ENCODE measurements at places on chromosomes 2 and 18.

DNA sequence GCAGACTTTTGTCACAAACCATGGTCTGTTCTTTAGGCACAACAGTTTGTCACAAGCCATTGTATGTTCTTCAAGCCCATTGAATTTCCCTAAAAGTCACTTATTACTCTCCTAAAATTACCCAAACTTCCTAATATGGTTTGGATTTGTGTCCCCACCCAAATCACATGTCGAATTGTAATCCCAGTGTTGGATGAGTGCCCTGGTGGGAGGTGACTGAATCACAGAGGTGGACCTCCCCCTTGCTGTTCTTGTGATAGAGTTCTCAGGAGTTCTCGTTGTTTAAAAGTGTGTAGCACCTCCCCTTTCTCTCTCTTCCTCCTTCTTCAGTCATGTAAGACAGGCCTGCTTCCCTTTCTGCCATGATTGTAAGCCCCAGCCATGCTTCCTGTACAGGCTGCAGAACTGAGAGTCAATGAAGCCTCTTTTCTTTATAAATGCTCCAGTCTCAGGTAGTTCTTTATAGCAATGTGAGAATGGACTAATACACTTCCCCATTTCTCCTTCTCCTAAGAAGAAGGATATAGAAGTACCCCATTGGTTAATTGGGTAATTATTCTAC, 11.2 kb upstream of the GYPC start:
- no peak for DNase-seq

GRCh38 chr2:68287580-68288441, 31.9 kb downstream of the CNRIP1 start:
- DNase-seq, result no peak

GRCh38 chr2:201926067-201926466, 107.6 kb upstream of the FZD7 start:
- no peak for DNase-seq

GRCh38 chr2:70084973-70085710, 2.1 kb upstream of the PCBP1 start:
- no peak for DNase-seq

- DNase-seq, result no peak
These were observed 459.5 kb downstream of the DLGAP1 start for GRCh38 chr18:3995476-3996102.

DNA sequence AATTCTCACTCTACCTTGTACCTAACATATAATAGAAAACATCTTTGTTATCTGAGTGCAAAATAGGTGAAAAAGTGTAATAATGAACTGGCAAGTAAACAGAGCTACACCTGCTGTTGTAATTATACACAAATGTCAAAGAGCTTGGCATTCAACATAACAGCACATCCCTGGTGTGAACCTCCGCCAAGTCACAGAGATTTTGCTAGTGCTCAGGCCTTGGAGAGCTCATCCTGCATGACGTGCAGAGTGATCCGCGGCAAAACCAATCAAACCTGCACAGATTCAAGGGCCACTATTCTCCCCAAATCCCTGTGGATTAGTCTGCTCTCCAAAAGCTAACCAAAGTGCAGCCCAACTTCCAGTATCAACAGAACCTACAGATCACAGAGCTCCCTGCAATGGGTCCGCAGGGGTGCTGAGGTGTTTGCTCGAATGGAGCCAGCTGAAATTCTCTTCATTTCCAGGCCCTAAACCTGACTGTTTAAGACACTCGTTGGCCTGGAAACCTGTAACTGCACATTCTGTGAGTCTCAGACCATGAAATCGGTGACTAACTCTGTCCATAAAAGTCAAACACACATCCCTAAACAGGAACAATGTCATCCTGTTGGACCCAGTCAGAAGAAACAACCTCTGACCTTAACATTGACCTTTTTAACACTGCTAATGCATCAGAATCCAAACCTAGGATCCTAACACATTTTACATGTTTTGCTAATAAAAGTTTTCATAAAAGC, 111.8 kb downstream of the EPB41L3 start:
- no peak for DNase-seq

GRCh38 chr2:173355132-173355865, 627 bp downstream of the CDCA7 start:
- DNase-seq, result peak; percentile 75

DNA sequence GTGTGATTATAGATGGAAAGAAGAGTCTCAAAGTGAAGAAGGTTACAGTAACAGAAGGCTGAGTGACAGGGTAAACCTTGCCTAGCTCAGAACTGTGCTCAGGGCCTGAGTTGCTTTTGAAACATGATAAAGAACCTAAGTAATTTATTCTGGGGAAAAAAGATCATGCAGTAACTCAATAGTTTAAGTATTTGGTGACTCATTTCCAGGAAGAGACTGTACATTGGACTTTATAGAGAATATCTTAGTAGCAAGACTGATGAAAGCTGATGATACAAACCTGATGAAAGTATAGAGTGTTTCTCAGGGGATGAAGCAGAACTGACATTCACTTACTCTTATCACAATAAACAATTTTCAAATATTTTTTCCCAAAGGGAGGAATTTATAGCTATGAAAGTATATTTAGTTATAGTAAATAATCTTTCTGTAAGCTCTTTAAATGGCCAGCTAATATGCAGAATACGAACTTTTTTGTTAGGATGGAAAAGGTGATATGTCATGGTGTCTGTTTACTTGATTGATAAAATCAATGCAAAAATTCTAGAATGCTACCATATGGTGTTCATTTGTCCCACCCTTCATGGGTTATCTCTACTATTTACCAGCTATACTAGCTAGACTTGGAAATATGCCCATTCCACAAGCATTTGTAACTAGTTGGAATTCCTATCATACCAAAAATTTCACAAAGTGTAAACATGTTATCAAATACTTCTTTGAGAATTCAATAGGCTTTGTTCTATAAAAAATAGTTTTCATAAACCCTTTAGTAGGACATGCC, 1265.5 kb upstream of the ACVR2A start:
- DNase-seq, result no peak

DNA sequence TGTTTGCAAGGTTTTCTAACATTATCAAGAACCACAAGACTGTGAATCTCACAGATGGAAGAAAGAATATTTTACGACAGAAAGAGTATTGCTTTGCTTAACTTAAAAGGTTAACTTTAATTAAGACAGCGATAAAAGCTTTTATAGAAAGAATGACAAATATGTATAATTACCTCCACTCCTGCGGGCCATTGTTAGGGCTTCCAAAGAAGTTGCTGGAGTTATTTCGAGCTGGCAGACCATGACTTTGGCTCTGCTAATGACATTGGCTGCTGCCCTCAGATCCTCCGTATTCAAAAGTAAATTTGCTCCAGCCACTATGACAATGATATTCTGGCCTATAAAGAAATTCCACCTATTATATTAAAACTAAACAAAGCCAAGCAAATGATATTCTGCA, 47.3 kb downstream of the RBKS start:
- DNase-seq, result no peak

GRCh38 chr18:36867056-36867455, 38.1 kb downstream of the KIAA1328 start:
- no peak for DNase-seq

- DNase-seq, result no peak
These were observed 308.2 kb downstream of the EN1 start for GRCh38 chr2:118539290-118539689.

DNA sequence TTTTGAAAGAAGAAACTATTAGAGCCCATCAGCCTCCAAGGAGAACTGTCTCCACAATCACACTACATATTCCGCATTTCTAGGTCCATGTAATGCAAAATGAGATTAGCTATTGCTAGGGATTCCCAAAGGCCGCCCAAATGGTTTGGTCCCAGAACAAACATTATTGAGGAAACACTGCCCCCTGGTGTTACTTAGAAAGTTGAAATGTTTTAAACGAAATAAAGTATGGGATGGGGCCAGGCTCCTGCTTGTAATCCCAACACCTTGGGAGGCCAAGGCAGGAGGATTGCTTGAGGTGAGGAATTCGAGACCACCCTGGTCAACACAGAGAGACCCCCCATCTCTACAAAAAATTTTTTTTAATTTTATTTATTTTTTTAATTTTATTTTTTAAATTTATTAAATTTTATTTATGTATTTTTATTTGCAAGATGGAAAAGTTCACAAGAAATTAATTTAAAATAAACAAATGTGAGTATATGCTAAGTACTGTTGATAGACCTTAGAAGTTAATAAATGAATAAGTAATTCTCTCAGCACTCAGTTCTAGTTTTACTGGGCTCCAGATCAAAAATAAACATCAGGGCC, 5.5 kb downstream of the NHEJ1 start:
- DNase-seq, result no peak

- no peak for DNase-seq
These were observed 226.4 kb upstream of the ID2 start for GRCh38 chr2:8455236-8456150.

DNA sequence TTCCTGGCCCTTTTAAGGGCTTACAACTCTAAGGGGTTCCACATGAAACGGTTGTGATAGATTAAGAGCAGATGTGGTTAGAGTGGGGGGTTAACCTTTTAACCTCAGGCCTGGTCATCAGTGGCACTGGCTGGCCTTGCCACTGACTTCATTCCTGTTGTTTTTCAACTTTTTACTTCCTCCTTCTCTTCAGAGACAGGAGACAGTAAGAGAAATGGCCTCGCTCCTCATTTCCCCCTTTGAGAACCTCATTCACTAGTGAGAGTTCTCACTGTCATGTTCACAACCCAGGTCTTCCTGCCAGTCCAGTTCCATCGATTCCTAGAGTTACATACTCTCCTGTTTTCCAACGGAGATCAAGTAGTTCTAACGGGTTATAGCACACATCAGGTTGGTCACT, 101.6 kb upstream of the SLC1A4 start:
- DNase-seq, result no peak

- DNase-seq, result no peak
These were observed 352.1 kb downstream of the RND3 start for GRCh38 chr2:150135223-150135883.

DNA sequence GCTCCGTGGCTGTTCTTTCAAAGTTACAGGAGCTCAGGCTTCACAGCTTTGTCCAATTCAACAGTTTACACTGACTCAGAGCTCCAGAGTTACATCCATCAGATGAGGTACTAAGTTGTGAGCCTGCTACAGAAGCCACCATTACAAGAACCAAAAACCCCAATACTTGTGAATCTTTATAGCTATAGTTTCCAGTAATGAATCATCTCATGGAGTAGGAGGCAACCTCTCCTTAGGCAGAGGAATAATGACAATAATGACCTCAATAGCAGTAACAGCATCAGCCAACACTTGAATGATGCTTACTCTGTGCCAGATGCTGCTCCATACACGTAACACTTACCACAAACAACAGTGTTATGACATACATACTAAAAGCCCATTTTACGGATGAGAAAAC, 3.6 kb downstream of the ZC3H8 start:
- no peak for DNase-seq

GRCh38 chr2:54915101-54915500, 135.2 kb downstream of the RTN4 start:
- no peak for DNase-seq

- no peak for DNase-seq
These were observed 13.5 kb downstream of the ESPNL start for GRCh38 chr2:238113611-238114010.

- DNase-seq, result peak; percentile 67
These were observed 845 bp downstream of the EML4 start for GRCh38 chr2:42169874-42170521.

DNA sequence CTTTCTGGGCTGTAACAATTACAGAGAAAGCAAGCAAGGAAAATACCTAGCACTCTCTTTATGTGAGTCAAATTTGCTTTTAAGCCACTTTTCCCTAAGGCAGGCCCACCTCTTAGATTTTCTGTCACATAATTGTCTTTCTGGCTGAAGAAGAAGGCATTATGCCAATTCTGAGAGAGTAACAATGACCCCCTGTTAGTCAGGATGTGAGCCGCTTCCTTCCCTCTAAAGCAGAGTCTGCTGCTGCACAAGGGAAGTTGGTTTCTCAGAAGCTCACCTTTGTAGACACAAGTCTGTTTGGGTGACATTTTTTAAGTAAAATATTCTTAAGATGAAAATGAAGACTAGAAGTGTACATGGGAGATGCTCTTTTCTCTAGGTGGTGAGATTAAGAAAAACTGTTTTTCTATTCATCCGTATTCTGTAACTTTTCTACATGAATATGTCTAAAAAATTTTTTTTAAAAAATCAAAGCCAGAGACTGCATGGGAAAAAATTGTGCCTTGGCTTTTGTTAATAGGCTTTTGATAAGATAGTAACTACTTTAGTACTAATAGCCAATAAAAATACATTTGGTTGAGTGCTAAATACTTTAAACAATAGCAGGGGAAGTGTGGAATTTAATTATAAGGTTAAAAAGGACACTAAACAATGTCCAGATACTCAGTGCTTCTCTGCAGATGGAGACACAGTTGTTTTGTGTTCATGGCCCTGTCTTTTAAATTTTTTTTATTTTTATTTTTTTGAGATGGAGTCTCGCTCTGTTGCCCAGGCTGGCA, 33.4 kb upstream of the VPS54 start:
- DNase-seq, result no peak

All from left forelimb (tissue), 1 donor.